ENCODE measurements at places on chromosomes 5 and 9. TPM values are rescaled to one million over a fixed set of nuclear protein-coding genes. Genes with fewer than 3 reads are reported as not detected.
A peak's percentile ranks its signal among the peaks of the same experiment; 100 is the strongest.

Gene UAP1L1
- 14.5 TPM for total RNA-seq

Gene TRMT10B
- total RNA-seq: 4.7 TPM

Gene CCDC171
- total RNA-seq: 2.1 TPM

Gene PCDHB16
- total RNA-seq: not detected

DNA sequence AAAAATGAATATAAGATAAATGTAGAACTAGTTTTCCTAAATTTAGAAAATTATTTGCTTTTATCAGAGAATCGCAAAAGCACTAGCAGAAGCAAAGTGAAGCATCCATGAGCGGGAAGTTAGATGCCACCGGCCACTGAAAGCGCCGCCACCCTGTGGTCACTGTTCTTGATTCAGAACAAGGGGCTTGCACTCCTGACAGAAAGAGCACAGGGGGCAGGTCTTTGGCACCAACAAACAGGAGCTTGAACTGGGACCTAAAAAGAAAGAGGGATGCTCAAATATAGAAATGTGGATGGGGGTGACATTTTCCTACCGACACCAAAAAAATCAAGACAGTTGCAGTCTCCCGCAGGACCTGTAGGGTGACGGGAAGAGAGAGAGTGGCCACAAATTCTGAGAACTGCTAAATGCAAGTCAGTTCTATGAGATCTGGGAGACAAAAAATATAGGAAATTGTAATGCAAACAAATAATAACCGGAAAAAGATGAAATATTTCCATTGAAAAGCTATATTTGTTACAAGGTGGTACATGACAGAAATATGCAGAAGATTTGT lies 144.3 kb downstream of the CDH12 start:
- no peak overlapping the region for H3K27ac ChIP-seq
- no peak for DNase-seq
- H3K27me3 ChIP-seq: no peaks in the 10 kb centered on the region
- H3K4me3 ChIP-seq: no peak overlapping the region

DNA sequence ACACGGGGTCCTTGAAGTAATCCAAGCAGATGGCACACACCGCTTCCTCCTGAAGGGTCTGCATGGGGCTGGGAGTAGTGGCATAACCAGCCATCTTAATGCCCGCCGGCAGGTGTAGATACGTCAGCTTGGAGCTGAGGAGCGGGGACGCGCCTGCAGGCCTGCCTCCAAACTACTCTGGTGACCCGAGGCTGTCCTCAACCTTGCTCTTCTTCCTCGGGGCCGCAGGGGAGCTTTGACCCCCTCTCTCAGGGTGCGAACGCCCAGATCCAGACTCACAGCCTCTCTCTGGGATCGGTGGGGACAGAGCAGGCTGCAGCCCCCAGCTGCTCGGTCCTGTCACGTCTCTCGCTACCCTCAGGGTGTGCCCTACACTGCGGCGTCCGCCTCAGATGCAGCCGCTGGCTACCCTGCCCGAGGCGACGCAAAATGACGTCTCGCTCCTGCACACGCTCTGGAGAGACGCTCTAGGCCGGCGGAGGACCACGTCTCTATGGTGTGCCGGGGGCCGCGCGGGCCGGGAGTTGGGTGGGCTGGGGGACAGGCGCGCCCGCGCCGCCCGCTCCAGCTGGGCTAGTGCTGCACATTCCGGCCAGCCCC lies at the start of gene TRIM52:
TSS of gene TRIM52 (minus strand) at position 424 of the 600 bp plus-strand sequence. CDS start at position 94, 330 bp downstream.
- H3K36me3 ChIP-seq: peaks cover 1% of the 10 kb centered on the region
- H3K27me3 ChIP-seq: no peaks in the 10 kb centered on the region
- peak within 1 kb of the TSS; percentile 95 for H3K4me3 ChIP-seq
- peaks cover 3% of the 10 kb centered on the region for H3K4me1 ChIP-seq
- peak within 1 kb of the TSS; percentile 97 for H3K27ac ChIP-seq
- peak; percentile 77 for DNase-seq

GRCh38 chr5:90602681-90603080 lies 44.1 kb downstream of the ADGRV1 start:
- no peak for DNase-seq
- no peak overlapping the region for H3K4me3 ChIP-seq
- H3K36me3 ChIP-seq: no peaks in the 10 kb centered on the region
- H3K27me3 ChIP-seq: no peaks in the 10 kb centered on the region
- H3K27ac ChIP-seq: no peak overlapping the region
- H3K4me1 ChIP-seq: peaks cover 3% of the 10 kb centered on the region

- no peaks in the 10 kb centered on the region for H3K36me3 ChIP-seq
- 0 out of 2 replicates have a peak, but pooled peaks cover 3% of the 10 kb centered on the region for H3K4me1 ChIP-seq
- no peak for DNase-seq
- no peaks in the 10 kb centered on the region for H3K27me3 ChIP-seq
- H3K27ac ChIP-seq: no peak overlapping the region
These were observed 77.0 kb downstream of the C5orf15 start for GRCh38 chr5:133891390-133891789.

Gene HINT1
- total RNA-seq: 248 TPM

Gene FRMD3
- total RNA-seq: 0.21 TPM

Gene RMRP
- 18,533 TPM for total RNA-seq

Gene TRIP13
- total RNA-seq: 27.9 TPM

DNA sequence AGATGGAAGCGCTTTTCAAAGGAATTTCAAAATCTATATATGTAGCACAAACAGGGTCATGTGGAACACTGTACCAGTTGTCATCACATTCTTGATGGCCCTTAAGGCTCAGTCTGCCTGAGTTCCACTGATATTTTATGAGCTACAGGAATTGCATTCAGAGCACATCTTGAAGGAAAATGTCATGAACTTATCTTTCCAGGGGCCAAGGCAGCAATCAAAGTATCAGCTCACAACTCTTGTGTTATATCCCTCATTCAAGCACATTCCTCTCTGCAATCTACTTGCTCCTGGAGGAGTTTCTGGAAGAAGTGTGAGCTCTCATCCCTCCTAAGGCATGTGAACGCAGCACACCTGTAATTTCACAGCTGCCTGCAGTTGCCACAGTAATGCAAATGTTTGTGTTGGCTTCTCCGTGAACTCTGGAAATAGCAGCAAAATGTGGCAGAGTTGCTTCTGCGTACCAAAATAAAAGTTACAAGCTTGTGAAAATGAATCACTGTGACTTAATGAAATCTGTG lies 89.7 kb upstream of the EQTN start:
- peaks cover 13% of the 10 kb centered on the region for H3K4me1 ChIP-seq
- no peaks in the 10 kb centered on the region for H3K27me3 ChIP-seq
- H3K36me3 ChIP-seq: no peaks in the 10 kb centered on the region
- H3K4me3 ChIP-seq: no peak overlapping the region

DNA sequence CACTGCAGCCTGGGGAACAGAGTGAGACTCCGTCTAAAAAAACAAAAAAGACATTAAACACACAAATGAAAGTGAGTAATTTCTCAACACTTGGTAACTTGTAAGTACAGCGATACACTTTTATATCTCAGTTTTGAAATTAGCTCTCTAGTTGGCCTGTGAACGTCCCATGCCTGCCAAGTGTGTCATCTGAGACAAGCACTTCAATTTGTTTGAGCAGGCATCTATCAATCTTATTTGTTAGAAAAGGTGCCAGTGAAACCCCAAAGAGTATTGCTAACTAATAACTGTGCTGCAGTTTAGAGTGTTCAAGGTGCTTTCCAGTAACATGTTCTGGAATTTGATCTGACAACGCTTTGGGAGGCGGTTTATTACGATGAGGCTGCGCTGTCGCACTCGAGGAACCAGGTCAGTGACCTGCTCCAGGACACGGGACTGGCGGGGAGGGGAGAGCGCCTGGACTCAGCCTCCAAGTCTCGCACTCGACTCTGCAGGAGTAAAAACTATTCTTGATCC lies 1.1 kb upstream of the SPIN1 start:
- peaks cover 25% of the 10 kb centered on the region for H3K4me1 ChIP-seq
- H3K36me3 ChIP-seq: no peaks in the 10 kb centered on the region
- DNase-seq: no peak
- H3K27me3 ChIP-seq: no peaks in the 10 kb centered on the region
- H3K4me3 ChIP-seq: peak overlapping the region; percentile 71
